ENCODE measurements at places on chromosomes 13 and 19.

- no peak for DNase-seq
These were observed 56.2 kb downstream of the ARHGAP35 start for GRCh38 chr19:46917002-46917401.

GRCh38 chr19:45057444-45057843 lies 18.6 kb downstream of the CLASRP start:
- no peak for DNase-seq

DNA sequence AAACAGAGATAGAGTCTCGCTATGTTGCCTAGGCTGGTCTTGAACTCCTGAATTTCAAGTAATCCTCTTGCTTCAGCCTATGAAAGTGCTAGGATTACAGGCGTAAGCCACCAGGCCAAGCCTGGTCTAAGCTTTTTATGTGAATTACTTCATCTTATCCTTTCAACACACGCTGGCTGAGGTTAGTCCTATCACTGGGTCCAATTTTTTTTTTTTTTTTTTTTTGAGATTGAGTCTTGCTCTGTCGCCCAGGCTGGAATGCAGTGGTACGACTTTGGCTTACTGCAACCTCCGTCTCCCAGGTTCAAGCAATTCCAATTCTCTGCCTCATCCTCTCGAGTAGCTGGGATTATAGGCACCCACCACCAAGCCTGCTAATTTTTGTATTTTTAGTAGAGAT lies 10.4 kb downstream of the MYO1F start:
- DNase-seq: no peak

- DNase-seq: no peak
These were observed 79.4 kb upstream of the ZNF507 start for GRCh38 chr19:32265995-32266394.

- DNase-seq: no peak
These were observed 1.1 kb downstream of the LMO7 start for GRCh38 chr13:75637181-75637750.

DNA sequence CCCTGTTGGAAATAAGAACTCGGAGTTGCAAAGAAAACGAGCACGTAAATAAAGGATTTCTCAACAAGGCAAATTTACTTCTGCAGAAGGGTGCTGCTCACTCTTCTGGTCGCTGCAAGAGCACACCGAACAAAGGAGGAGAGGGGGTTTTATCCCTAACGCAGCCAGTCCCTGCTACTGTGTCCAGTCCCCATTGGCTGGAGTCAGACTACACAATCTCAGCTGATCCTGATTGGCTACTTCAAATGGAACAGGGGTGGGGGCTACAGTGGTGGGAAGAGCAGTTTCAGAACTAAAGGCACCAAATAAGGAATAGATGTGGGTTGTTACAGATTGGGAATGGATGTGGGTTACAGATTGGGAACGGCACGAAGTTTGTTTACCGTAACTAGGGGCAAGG lies 63.9 kb upstream of the MCF2L start:
- no peak for DNase-seq

DNA sequence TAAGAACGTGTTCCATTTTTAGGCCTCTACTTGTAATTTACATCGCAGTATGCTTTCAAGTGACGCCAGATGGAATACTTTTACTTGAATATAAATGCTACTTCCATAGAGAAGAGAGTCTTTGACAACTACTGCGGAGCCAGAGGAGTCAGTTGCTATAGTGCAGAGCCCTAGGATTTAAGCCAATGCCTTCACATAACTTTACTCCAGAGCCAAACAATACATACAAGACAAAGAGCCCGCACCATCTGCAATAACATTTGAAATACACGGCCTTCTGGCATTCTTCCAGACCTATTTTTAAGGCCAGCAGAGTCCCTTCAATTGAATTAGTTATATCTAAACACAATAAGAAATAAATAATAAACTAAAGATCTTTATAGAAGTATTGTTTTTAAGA lies 59.4 kb downstream of the XPO4 start:
- DNase-seq: no peak

- peak; percentile 75 for DNase-seq
These were observed 15.0 kb upstream of the EMC10 start for GRCh38 chr19:50461066-50461875.

- DNase-seq: no peak
These were observed 147.9 kb downstream of the KATNAL1 start for GRCh38 chr13:30159446-30159839.

DNA sequence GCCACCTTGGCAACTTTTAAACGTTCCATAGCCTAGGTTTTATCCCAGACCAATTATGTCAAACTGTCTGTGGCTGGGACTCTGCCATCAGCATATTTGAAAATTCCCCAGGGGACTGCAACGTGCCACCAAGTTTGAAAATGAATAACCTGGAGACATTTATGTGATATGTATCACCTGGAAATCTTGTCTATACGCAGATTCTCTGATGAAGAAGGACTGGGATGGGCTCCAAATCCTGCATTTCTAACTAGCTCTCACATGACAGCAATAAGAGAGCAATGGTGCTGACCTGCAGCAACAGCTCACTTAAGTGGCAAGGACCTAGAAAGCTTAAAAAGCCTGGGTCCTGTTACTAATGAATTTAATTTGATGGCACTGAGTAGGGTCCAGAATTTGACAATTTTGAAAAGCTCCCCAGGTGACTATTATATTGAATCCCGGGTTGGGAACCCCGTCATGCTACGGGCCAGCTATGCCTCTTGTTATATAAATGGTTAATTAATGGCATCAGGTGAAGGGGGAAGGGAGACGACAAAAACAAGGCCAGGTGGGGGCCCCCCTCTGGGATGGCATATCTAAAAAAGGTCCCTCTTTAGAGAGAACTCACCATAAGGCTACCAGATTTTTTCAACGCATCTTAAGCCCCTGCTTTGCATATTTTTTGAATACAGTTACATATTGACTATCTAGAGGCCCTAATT lies 213.7 kb downstream of the ZIC5 start:
- DNase-seq: no peak

- no peak for DNase-seq
These were observed 1346.0 kb upstream of the SPRY2 start for GRCh38 chr13:81686877-81687276.

- no peak for DNase-seq
These were observed 64.4 kb downstream of the B3GLCT start for GRCh38 chr13:31264151-31264550.

- DNase-seq: no peak
These were observed 570.9 kb downstream of the GPC6 start for GRCh38 chr13:93797463-93797862.

DNA sequence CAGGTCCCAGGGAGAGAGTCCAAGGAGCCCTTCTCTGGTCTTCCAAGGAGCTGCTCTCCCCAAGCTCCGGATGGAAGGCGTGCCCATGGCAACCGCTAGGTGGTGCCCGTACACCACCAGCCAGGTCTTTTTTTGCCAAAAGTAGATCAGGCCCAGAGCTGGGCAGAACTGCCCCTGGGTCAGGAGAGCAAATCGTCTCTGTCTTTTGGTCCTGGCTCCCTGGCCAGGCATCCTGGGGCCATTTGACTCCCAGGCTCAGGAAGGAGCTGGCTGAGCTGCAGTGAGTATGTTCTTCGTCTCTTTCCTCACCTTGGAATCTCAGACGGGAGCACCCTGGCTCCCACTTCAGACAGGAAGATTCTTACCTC lies 24.6 kb upstream of the BCL3 start:
- DNase-seq: peak; percentile 85

DNA sequence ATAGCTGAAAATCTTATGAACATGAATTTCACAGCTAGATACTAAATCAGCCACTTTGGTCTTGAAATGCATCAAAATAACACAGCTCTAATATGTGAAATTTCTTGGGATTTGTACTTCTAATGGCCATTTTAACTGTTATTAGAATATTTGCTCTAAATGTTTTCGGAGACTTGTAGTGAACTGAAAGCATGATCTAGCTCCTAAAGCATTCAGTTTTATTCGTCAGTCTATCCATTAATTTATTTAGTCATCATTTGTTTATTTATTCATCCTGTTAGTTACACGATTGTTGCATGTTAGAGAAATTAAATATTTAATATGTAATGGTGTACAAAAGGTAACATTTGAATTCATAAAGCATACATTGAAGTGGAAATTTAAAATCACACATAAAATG lies 1132.7 kb downstream of the SLITRK1 start:
- no peak for DNase-seq

DNA sequence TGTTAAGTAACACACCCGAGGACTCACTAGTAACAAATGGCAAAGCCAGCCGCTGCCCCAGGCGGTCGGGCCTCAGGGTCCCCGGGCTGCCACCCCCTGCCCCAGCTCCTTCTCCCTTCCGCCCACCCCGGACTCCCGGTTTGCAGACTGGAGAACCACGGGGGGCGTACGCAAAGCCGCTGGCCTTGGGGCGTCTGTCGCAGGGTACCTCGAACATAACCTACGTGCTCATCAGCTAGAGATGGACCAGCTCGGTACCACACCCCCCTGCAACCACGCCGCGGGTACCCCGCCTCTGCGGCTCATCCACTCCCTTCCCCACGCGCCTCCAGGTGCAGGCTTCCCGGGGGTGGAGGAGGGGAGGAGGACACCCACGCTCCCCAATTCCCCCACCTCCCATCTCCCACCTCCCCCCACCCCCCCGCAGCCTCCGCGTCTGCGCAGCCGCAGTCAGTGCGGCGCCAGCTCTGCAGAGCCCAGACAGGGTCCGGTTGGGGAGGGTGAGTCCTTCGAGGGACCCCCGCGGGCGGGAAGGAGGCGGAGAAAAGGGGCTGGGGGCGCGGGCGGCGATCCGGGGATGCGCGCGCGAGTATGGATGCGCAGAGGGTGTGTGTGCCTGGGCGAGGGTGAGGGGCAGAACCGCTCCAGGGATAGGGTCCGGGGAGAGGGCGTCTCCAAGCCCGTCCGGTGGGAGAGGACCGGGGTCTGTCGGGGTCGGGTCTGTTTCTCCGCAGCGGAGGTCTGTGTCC lies at the start of gene SMIM17:
SMIM17 (plus strand) TSS at position 449 of the 749 bp plus-strand sequence. CDS start 2,509 bp downstream, outside the sequence.
- DNase-seq: no peak
